NCI-H2107 (cell line): ENCODE measurements at places on chromosomes 4 and X.

- DNase-seq, result no peak
These were observed 54.5 kb downstream of the TKTL2 start for GRCh38 chr4:163419074-163419473.

- DNase-seq, result no peak
These were observed 23.8 kb downstream of the FGFBP1 start for GRCh38 chr4:15914736-15915135.

GRCh38 chrX:129958814-129959492, 23.5 kb upstream of the BCORL1 start:
- DNase-seq, result no peak

GRCh38 chrX:38080808-38081207, 74.5 kb downstream of the SYTL5 start:
- DNase-seq, result no peak

DNA sequence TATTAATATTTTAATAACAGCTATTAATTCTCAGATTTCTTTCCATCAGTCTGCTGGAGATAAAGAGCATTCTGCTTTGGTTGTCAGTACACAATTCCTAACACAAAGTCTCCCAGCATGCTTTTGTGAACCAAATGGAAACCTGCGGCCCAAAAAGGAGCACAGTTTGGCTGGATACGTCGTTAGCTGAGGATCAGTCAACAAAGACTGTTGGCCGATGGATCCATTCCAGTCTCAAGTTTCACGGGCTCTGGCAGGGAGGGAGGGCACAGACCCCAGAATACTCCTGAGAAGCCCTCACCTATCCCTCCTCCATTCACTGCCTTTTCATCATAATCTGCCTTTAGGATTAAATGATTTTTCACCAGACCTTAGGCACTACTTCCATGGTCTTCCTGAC, 26.3 kb upstream of the PRSS48 start:
- DNase-seq, result no peak

- DNase-seq, result no peak
These were observed 65.7 kb downstream of the CLCN5 start for GRCh38 chrX:49988143-49988542.

DNA sequence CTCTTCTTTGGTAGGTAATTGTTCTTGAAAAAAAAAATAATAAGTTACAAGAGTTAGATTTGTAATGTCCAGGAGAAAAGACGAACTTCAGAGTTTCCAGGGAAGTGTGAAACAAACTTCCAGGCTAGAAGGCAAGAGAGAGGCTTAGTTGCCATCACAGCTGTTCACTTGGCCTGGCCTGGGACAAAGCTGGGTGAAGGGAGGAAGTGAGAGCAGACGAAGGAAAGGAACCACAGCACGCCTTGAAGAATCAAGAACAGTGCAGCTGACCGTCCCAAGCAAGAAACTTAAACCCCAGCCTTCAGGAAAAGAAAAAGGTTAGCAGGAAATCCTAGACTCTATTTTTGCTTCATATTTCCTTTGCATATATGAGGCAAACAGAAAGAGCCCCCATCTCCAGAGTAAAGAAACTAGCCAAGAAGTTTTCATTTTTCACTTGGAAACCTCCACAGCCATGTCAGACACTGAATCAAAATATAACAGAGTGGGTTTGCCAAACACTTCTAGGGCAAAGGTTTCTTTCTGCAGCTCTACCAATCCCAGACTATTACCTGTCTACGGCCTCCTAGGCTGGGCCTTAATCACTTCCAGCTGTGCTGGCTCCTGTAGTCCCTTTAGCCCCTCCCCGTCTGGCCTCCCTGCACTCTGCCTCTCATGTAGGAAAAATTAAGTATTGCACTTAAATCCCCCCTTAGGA, 209.6 kb downstream of the SPATA18 start:
- no peak for DNase-seq

GRCh38 chrX:18946157-18946556, 37.8 kb downstream of the PHKA2 start:
- DNase-seq, result no peak

DNA sequence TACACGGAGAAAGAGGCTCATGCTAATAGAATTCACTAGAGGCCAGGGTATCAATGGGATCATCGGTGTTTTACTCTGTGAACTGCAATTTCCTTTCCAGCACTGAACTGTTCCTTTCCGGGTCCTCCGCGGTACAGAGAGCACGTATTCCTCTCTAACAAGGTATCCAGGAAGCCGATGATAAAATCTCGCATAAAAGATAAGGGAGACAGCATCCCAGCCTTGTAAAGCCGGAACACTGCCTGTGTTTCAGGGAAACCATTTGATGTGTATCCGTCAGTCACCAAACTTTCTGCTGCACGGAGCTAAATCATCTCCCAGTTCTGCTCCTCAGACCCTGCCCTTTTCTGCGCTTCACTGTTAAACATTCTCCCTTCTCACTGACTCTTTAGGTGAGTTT, 54.0 kb downstream of the ING2 start:
- no peak for DNase-seq

GRCh38 chr4:1693131-1693896, 9.2 kb upstream of the FAM53A start:
- peak; percentile 48 for DNase-seq

- no peak for DNase-seq
These were observed 598.9 kb downstream of the SPOCK3 start for GRCh38 chr4:166635367-166635766.

GRCh38 chrX:443536-444210, 57.0 kb upstream of the PPP2R3B start:
- no peak for DNase-seq

DNA sequence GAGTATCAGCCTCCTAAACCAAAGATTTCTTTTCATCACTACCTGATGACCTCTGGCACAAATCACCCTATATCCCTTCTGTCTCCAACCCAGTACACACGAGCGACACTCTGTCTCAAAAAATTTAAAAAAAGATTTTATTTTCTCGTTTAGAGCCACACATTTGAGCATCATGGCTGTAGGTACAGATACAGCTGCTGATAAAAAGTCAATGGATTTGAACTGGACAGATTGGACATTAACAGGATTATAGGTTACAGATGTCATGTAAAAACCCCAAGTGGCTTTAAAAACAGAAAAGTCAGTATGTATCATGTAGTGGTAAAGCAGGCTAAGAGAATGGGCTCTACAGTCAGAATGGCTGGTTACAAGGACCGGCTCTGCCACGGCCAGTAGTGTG, 171.1 kb downstream of the SCFD2 start:
- DNase-seq, result no peak

DNA sequence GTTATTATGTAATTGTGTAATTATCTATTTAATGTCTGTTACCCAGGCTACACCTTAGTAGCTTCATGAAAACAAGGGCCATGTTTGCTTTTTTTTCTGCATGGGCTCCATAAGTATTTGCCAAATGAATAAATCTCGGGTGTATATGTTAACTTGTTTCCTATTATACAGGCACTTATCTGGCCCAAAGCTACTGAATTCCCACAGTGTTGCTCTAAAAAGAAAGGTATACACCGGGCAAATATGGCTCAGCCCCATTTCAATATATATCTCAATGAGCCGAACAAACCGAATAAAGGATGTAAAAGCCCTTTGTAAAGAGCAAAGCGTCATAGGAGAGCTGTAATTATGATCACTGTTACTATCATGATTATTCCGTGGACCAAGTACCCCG, 767 bp downstream of the PAQR3 start:
- no peak for DNase-seq
